ENCODE measurements at places on chromosomes 1 and 21.

GRCh38 chr1:211495584-211495983 is 3.6 kb upstream of the RD3 start:
- DNase-seq = no peak

DNA sequence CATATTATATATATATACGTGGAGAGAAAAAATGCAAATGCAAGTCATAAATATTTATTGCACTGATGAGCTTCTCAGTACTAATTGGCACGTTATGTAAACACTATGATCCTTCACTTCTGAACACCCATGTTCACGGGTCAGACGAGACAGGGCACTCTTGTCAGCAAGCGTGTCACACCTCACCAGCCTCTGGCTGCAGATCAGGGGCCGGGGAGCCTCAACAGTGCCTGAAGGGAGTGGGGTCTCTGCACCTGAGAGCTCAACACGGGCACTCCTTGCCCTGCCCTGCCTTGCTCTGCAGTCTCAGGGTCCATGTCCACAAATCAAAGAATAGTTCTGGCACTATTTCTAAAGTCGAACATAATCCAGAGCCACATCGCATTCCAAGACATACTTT is 409 bp upstream of the HIVEP3 start:
- no peak for DNase-seq

- no peak for DNase-seq
Measured at GRCh38 chr1:219179293-219179692, 5.6 kb downstream of the LYPLAL1 start.

DNA sequence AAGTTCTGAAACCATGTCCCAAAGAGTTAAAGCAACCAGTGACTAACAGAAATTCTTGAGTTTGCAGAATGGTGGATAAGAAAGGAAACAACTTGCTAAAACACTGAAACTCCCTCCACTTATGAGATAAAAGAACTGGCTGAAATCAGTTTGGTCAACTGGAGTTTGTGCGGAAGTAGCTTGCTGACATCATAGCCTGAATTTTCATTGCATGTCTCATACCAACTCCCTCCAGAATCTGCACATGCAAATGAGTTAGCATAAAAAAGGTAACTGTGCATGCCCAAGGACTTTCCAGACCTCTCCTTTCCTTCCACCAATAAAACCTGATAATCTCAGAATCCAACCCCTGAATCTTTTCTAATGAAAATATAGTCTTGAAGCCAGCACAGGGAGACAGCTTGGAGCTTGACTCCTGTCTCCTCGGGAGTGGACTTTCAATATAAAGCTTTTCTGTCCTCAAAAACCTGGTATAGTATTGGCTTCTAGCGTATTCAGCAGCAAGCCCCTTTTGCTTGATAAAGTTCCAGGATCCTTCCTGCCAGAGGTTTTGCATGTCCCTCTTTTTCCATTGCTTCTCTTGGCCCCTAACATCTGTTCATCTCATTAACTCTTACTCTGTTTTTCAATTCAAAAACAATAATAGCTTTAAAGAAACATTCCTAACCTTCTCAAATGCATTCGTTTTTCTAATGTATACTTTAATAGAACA is 785.8 kb upstream of the ADGRL4 start:
- peak; percentile 50 for DNase-seq

DNA sequence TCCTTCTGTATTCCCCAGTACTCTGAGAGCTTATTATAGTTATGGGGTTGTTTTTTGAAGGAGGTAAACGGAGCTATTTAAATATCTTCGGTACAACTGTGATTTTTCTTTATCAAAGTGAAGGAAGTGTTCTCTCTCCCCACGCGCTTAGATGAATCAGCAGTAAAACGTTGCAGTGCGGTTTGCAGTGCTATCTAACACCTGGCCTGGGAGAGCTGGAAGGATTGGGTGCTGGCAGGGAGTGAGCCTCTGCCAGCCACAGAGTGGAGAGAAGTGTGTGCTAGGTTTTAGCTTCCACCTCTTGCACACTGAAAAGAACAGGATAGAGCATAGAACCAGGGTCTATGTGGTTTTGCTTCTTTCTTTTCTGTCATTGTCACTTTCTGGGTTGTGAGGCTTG is 165.9 kb downstream of the SDCCAG8 start:
- peak; percentile 63 for DNase-seq

- DNase-seq = no peak
Measured at GRCh38 chr1:228901936-228902681, 166.8 kb downstream of the RHOU start.

DNA sequence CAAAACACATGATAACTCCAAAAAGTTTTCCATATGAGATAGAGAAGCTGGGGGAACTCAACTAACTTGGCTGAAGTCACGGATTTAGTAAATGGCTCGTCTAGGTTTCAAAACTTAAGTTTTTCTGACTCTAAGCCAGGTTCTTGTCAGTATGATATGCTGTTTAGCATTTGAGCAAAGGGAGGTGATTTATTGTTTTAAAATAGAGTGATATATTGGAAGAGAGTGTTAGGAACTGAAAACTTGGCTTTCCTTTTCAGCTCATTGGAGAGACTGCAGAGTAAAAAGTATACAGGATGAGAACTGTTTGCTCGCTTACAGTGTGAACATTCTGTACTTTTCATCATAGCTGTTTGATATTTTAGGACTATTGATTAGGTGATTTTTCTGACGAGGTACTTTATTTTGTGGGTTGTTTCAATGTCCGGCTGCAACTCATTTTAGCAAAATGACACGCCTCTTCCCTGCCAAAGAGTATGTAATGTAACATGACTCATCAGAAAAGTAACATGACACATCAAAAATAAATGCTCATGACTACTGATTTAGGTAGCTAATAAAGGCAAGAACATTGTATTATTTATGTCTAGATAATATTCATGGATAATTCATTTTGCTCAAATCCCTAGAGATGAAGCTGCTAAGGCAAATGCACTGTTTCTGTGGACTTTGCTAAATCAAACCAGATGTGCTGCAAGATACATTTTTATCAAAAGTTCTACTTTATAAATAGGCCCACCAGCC is 355.1 kb downstream of the GPATCH2 start:
- peak; percentile 87 for DNase-seq

GRCh38 chr1:13494025-13494424 is 19.8 kb downstream of the LRRC38 start:
- DNase-seq = no peak

GRCh38 chr1:58030456-58030855 is 516.1 kb downstream of the OMA1 start:
- no peak for DNase-seq

DNA sequence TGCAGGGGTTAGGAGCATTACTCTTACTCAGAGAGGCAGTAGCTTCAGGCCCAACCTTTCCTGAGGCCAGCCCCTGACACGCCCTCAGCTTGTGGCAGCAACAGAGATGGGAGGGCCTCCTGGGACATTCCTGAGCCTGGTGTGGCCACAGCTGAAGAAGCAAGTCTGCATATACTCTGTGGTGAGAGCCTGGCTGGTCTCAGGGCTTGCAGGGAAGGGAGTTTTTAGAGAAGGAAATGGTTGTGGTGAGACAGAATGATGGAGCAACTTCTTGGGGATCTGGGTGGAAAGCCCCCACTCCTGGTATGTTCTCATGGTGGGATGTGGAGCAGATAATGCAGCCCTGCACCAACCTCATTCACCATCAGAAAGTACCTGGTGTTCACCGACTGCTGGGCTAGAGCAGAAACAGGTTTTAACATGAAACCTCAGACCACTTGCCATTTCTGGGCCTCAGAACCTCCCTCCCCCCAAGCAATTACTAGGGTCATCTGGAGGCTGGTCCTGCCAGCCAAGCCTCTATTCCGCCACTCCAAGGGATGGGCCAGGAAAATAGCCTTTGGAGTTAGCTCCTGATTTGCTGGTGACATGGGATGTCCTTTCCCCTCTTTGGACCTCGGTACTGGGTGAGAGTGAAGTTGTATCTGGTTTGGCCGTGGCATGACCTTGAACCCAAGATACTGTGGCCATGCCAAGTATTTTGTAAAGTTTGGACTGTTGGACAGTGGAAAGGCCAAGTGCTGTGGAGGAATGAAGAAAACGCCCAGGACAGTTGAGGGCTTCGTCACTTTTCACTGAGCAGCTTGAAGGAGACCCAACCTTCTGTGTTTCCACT is 28.1 kb upstream of the RNF19B start:
- peak; percentile 97 for DNase-seq

GRCh38 chr21:17613242-17613676 is 558 bp upstream of the BTG3 start:
- peak; percentile 5 for DNase-seq

- no peak for DNase-seq
Measured at GRCh38 chr1:213773975-213774374, 213.8 kb upstream of the PROX1 start.

GRCh38 chr1:218546314-218546713 is 201.2 kb downstream of the TGFB2 start:
- DNase-seq = peak; percentile 45

- DNase-seq = no peak
Measured at GRCh38 chr21:43297391-43297981, 128.7 kb downstream of the CRYAA start.

- no peak for DNase-seq
Measured at GRCh38 chr1:27343639-27344025, 1.8 kb downstream of the SYTL1 start.

- peak; percentile 72 for DNase-seq
Measured at GRCh38 chr1:15152318-15153183, 996 bp upstream of the TMEM51 start.

DNA sequence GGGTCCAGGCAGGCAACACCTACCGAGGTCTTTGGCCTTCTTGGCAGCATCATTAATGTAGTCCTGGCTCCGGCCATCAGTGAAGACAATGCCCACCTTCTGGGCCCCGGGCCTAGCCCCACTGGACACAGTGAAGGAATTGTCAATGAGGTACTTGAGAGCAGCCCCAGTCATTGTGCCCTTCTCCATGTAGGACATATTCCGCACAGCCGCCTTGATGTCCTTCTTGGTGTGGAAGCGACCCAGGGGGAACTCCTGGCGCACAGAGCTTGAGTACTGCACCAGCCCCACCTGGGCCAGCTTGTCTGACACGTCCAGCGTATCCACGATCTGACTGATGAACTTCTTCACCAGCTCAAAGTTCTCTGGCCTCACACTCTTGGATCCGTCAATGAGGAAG is 7.5 kb downstream of the MATN1 start:
- no peak for DNase-seq

GRCh38 chr1:20376880-20377494 is 86.3 kb downstream of the VWA5B1 start:
- peak; percentile 32 for DNase-seq

DNA sequence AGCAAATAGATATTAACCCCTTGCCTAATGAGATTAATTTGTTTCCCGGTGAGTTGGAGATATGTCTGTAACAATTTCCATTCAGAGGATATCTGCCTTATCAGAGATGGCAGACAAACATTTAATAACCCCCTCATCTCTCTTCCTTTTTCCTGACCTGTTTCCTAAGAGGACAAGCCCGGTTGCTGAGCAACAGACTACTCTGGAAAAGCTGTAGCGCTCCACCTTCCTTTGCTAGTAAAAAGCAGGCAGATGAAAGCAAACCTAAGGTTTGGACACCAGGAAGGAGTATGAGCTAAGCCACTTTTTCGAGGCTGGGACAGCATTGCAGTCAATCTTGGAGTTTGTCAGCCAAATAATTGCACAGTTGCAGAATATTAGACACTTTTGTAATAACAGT is 82.4 kb downstream of the RGS21 start:
- no peak for DNase-seq

GRCh38 chr1:37137601-37138000 is 103.3 kb upstream of the GRIK3 start:
- no peak for DNase-seq

- no peak for DNase-seq
Measured at GRCh38 chr1:25676488-25676887, 59.9 kb downstream of the MAN1C1 start.

GRCh38 chr1:227215863-227216510 is 102.3 kb downstream of the CDC42BPA start:
- DNase-seq = peak; percentile 40

- DNase-seq = no peak
Measured at GRCh38 chr1:25754470-25755181, 45.4 kb upstream of the SELENON start.

GRCh38 chr21:25635310-25635709 is 3.7 kb upstream of the JAM2 start:
- DNase-seq = no peak

GRCh38 chr1:115062542-115063004 is 26.7 kb downstream of the TSPAN2 start:
- DNase-seq = peak; percentile 30

Measured in fibroblast of skin of back (primary cell).